ENCODE measurements at places on chromosomes 6 and 20.
A peak's percentile ranks its signal among the peaks of the same experiment; 100 is the strongest.

DNA sequence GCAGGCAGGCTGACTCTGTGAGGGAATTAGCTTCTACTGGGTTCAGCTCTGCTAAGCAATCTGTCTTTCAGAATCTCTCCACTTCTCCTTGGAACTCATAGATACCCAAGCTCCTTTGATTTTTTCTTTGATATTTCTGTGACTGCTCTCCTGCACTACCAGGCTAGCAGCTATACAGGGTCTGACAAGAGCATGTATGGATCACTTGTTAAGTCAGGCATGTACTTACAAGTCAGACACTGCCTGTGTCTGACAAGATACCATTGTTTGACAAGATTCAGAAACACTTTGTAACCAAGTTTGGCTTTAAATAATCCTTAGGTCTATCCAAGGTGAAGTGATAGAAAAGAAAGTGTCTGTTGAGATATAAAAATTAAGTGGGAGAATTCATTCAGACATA is 79.5 kb downstream of the SESN1 start:
- no peaks in the 10 kb centered on the region for H3K36me3 ChIP-seq
- no peak for DNase-seq
- H3K27ac ChIP-seq, result no peak overlapping the region

- H3K4me3 ChIP-seq, result no peak overlapping the region
- peaks cover 31% of the 10 kb centered on the region for H3K4me1 ChIP-seq
- no peak overlapping the region for H3K27ac ChIP-seq
- no peak for DNase-seq
- no peaks in the 10 kb centered on the region for H3K36me3 ChIP-seq
Observed at GRCh38 chr6:111548368-111548767, 57.3 kb downstream of the TRAF3IP2 start.

DNA sequence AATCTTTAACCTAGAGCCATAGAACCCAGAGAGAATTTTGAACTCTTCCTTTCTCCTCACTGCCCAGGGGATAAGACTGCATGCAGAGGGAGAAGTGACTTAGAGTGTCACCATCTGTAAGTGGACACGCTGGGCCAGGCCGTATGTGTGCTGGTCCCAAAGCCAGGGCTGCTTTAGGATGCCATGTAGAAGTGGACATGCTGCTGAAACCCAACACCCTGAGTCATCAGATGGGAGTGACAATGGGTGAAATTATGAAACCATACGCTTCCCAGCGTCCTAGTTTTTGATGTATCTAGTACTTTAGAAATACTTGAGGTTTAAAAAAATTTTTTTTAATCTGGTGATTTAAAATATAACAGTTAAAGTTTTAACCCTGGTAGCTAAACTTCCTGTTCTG is 191.1 kb downstream of the FNDC1 start:
- peaks cover 37% of the 10 kb centered on the region for H3K27me3 ChIP-seq
- no peak overlapping the region for H3K27ac ChIP-seq

- H3K36me3 ChIP-seq, result no peaks in the 10 kb centered on the region
- no peak for DNase-seq
- peak overlapping the region; percentile 12 for H3K4me3 ChIP-seq
Observed at GRCh38 chr6:154511791-154512190, 1.3 kb upstream of the CNKSR3 start.

GRCh38 chr6:14784596-14785492 is 461.0 kb upstream of the JARID2 start:
- no peak for DNase-seq
- H3K4me3 ChIP-seq, result no peak overlapping the region
- no peaks in the 10 kb centered on the region for H3K27me3 ChIP-seq
- no peaks in the 10 kb centered on the region for H3K4me1 ChIP-seq

DNA sequence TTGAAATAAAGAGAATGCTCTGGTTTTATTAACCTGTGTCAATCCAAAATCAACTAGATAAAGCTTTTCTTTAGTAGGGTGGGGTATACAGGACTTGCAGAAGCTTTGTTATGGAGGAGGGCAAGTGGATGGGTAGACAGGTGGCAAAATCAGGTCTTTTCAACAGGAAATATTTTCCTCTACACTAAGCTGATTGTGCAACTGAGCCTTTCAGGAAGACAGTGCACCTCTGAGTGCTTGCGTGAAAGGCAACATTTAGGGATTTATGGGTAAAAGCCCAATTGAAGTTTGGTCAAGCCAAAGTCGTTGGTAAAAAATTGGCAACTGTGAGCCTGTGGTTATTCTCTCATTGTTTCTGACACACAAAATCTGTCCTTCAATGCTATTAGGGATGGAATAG is 23.8 kb upstream of the TUBB2A start:
- H3K4me1 ChIP-seq, result peaks cover 10% of the 10 kb centered on the region
- DNase-seq, result no peak
- no peaks in the 10 kb centered on the region for H3K36me3 ChIP-seq
- no peaks in the 10 kb centered on the region for H3K27me3 ChIP-seq
- no peak overlapping the region for H3K4me3 ChIP-seq

DNA sequence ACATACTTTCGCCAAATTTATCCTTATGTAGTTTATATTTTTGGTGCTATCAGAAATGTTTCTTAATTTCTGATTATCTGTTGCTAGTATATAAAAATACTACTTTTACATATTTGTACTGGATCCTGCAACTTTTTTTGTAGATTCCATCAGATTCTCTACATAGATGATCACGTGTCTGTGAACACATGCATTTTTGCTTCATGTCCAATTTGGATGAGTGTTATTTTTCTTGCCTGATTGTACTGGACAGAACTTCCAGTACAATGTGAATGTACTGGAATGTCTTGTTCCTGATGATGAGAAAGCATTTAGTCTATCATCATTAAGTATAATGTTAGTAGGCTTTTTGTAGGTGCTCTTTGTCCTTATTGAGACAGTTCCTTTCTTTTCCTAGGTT is 25.0 kb upstream of the SSR1 start:
- H3K4me3 ChIP-seq, result no peak overlapping the region
- H3K4me1 ChIP-seq, result peaks cover 9% of the 10 kb centered on the region
- no peak for DNase-seq
- no peaks in the 10 kb centered on the region for H3K36me3 ChIP-seq
- H3K27me3 ChIP-seq, result no peaks in the 10 kb centered on the region

GRCh38 chr20:2387180-2387577 is 6.5 kb downstream of the TGM6 start:
- H3K4me3 ChIP-seq, result no peak overlapping the region
- no peaks in the 10 kb centered on the region for H3K27me3 ChIP-seq
- peak; percentile 39 for DNase-seq
- H3K36me3 ChIP-seq, result no peaks in the 10 kb centered on the region
- no peak overlapping the region for H3K27ac ChIP-seq

- no peak overlapping the region for H3K27ac ChIP-seq
- no peaks in the 10 kb centered on the region for H3K36me3 ChIP-seq
- no peak overlapping the region for H3K4me3 ChIP-seq
- no peak for DNase-seq
- no peaks in the 10 kb centered on the region for H3K27me3 ChIP-seq
Observed at GRCh38 chr6:2181567-2181966, 63.8 kb downstream of the GMDS start.

GRCh38 chr20:35303735-35304491 is 11.7 kb upstream of the FAM83C start:
- H3K27me3 ChIP-seq, result no peaks in the 10 kb centered on the region
- peak; percentile 82 for DNase-seq
- peaks cover 50% of the 10 kb centered on the region for H3K4me1 ChIP-seq
- peak overlapping the region; percentile 94 for H3K27ac ChIP-seq
- H3K4me3 ChIP-seq, result no peak overlapping the region

DNA sequence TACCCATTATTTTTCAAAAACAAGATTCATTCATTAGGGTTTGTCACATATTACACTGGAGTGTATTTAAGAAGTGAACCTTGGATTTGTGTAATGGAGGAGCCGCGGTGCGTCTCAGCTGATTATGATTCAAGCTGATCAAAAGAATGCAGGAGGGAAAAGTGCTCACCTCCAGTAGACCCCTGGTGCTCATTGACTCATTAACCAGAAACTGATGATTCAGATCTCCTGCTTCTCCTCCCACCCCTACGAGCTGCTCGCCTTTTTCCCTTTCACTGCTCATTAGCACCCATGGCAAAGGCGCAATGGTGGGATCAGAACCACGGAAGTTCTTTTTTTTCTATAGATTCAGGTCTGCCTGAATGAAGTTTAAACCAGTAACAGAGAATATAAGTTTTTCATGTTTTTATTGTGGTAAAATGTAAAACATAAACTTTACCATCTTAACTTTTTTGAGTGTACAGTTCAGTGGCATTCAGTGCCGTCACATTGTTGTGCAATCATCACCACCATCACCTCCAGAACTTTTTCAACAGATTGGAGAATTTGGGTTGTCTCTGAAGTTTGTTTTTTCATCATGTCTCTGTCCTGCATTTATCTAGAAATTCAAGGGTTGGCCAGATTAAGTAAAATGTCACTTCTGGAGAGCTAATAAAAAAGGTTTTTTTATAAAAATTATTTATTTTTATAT is 101.6 kb downstream of the LINC00237 start:
- no peak for DNase-seq
- H3K27me3 ChIP-seq, result peaks cover 16% of the 10 kb centered on the region
- no peaks in the 10 kb centered on the region for H3K36me3 ChIP-seq
- no peak overlapping the region for H3K27ac ChIP-seq

DNA sequence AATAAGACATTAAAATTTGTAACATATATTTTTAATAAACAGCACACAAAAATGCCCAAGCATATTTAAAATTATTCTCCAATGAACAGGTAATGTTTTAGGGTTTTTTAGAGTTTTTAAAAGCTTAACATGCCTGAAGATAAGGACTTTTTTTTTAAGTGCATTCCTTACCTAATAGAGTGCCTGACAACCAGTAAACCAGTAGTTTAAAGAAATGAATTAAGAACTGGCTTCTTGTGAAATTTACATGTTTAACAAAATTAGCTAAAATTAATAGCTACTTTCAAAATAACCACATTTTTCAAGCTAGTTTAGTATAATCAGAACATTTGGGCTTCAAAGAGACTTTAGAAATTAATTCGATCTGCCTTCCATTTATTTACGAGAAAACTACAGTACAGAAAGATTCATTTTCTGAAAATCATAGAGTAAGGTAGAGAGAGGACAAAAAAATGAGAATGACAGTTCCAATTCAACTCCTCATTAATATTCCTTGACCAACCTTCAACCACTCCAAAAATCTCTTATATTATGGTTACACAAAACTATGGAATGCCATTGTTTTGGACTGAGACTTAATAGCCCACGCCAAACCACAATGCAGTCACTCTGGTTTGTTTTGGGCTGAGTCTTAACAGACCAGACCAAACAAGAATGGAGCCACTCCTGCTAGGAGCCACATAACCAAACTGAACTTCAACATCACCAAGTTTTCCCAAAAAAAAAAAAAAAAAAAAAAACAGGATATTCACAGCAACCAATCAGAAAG is 5.7 kb upstream of the PLN start:
- no peaks in the 10 kb centered on the region for H3K4me1 ChIP-seq
- H3K4me3 ChIP-seq, result no peak overlapping the region
- no peaks in the 10 kb centered on the region for H3K36me3 ChIP-seq

DNA sequence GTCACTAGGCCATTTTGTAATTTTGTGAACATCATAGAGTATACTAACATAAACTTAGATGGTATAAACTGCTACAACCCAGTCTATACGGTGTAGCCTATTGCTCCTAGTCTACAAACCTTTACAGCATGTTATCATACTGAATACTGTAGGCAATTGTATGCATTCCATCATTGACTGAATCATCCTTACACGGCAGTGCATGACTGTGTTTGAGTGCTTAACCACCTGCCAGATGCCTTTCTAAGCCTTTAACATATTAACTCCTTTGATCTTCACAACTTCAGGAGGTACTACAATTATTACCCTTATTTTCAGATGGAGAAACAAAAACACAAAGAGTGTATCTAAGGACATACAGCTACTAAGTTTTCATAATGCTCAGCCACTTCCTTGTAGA is 14.0 kb downstream of the DPPA5 start:
- H3K36me3 ChIP-seq, result no peaks in the 10 kb centered on the region
- peaks cover 10% of the 10 kb centered on the region for H3K4me1 ChIP-seq
- H3K4me3 ChIP-seq, result no peak overlapping the region
- DNase-seq, result no peak
- H3K27me3 ChIP-seq, result no peaks in the 10 kb centered on the region

GRCh38 chr20:17456279-17456678 is 74.9 kb downstream of the BFSP1 start:
- no peak for DNase-seq
- H3K27ac ChIP-seq, result no peak overlapping the region
- no peak overlapping the region for H3K4me3 ChIP-seq
- no peaks in the 10 kb centered on the region for H3K36me3 ChIP-seq
- H3K4me1 ChIP-seq, result no peaks in the 10 kb centered on the region
- peaks cover 25% of the 10 kb centered on the region for H3K27me3 ChIP-seq

DNA sequence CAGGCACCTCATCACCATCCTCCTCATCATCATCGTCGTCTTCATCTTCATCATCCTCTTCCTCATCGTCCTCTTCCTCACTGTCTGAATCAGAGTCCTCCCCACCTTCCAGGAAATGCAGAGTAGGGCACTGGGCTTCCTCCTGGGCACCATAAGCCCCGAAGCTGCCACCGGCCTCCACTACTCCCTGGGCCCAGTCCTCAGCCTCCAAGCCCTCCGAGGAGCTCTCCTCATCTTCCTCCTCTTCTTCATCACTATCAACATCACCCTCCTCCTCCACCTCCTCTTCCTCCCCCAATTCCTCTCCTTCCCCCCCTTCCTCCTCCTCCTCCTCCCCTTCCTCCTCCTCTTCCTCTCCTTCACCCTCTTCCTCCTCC is 1.7 kb downstream of the CENPB start:
- peak overlapping the region; percentile 70 for H3K4me3 ChIP-seq
- H3K36me3 ChIP-seq, result peaks cover 8% of the 10 kb centered on the region
- no peaks in the 10 kb centered on the region for H3K27me3 ChIP-seq
- peak overlapping the region; percentile 81 for H3K27ac ChIP-seq
- peaks cover 25% of the 10 kb centered on the region for H3K4me1 ChIP-seq
- no peak for DNase-seq

DNA sequence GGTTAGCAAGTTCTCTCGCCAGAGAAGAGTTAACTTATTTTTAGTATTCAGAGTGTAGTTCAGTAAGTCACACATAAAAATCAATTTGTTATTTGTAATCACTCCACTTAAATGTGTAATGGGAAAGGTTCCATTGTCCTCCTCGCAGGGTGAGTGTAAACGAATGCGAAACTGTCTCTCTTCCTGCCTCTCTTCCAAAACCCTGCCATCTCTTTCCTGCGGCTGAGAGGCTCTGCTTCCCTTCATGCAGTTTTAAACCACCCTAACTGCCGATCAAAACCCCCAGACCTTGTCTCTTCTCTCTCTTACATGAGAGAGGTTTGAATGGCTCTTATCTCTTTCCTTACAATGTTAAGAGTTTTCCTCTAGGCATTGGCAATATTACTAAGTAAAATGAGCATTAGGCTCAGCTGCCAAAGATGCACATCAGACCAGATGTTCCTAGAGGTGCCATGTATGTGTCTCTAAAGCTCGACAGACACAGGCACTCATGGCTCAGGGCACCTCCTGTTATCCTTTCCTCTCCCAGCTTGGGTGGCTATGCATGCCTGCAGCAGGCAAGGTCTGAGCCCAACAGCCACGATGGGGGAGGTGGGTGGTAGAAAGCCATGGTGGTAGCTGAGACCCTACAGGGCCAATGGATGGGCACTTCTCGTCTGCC is 91.2 kb downstream of the JARID2 start:
- no peak for DNase-seq
- no peak overlapping the region for H3K27ac ChIP-seq
- H3K36me3 ChIP-seq, result no peaks in the 10 kb centered on the region

All from HCT116 (cell line).